ENCODE measurements at places on chromosomes 3 and 15. TPM values are rescaled to one million over a fixed set of nuclear protein-coding genes. Genes with fewer than 3 reads are reported as not detected.

The SLC25A26 gene
- total RNA-seq, result 17.8 TPM

The REC114 gene
- total RNA-seq, result not detected

The FBXL22 gene
- total RNA-seq, result 2.1 TPM

The IGF2BP2 gene
- total RNA-seq, result 48.7 TPM

DNA sequence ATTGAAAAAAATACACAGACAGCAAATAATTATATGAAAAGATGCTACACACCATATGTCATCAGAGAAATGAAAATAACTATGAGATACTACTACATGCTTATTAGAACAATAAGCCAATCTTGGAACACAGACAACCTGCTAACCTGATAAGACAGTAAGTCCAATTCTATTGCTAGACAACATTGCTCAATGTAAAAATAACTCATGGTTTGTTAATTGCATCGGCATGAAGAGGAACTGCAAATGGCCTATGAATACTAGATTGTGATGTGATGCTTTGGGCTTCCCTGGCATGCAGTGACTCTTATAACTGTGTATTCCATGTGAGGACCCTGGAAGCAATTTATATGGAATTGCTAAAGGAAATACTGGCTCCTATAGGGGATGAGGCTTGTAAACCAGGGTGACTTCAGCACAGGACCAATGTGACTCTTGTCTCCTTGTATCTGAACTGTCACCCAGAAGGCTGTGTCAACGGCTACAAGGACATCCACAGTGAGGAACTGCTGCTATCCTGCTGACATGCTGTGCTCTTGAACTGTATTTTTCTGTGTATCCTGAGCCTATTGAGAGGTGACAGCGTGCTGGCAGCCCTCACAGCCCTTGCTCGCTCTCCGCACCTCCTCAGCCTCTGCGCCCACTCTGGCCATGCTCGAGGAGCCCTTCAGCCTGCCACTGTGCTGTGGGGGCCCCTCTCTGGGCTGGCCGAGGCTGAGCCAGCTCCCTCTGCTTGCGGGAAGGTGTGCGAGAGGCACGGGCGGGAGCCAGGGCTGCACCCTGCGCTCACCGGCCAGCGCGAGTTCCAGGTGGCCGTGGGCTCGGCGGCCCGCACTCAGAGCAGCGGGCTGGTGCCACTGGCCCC is 385.7 kb downstream of the CNTN4 start:
- DNase-seq, result no peak

GRCh38 chr15:80997692-80998091 is 3.0 kb upstream of the TLNRD1 start:
- no peak for DNase-seq
